ENCODE measurements at places on chromosomes 2 and 18.

- H3K4me1 ChIP-seq, result peaks cover 10% of the 10 kb centered on the region
- H3K4me3 ChIP-seq, result no peak overlapping the region
- H3K27me3 ChIP-seq, result no peaks in the 10 kb centered on the region
- no peak overlapping the region for H3K27ac ChIP-seq
- DNase-seq, result no peak
Measured at GRCh38 chr18:76847916-76848315, 25.6 kb downstream of the ZNF236 start.

DNA sequence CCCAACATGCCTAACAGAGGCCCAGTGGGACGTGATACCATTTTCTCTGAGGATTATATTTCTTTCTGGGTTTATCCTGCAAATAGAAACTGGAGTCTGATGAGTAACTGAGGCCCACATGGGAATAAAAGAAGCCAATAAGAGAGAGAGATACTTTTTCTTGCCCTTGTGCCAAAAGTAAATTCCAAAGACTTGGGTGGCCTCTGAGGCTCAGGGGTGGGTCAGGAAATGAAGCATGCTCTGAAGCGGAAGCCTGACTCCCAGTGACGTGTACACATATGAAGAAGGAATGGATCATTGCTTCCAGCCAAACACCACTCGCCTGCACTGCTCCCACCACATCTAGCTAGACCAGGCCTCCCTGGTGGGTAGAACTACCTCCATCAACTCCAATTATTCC is 273.6 kb upstream of the NCKAP5 start:
- no peaks in the 10 kb centered on the region for H3K36me3 ChIP-seq
- peaks cover 9% of the 10 kb centered on the region for H3K27me3 ChIP-seq
- DNase-seq, result no peak
- H3K27ac ChIP-seq, result no peak overlapping the region
- no peak overlapping the region for H3K4me3 ChIP-seq

GRCh38 chr2:1340141-1340512 is 73.1 kb upstream of the TPO start:
- H3K4me1 ChIP-seq, result no peaks in the 10 kb centered on the region
- H3K36me3 ChIP-seq, result no peaks in the 10 kb centered on the region
- no peak overlapping the region for H3K27ac ChIP-seq
- H3K27me3 ChIP-seq, result no peaks in the 10 kb centered on the region
- no peak for DNase-seq
- H3K4me3 ChIP-seq, result no peak overlapping the region

- no peaks in the 10 kb centered on the region for H3K27me3 ChIP-seq
- no peak overlapping the region for H3K4me3 ChIP-seq
- peaks cover 15% of the 10 kb centered on the region for H3K4me1 ChIP-seq
- peaks cover 19% of the 10 kb centered on the region for H3K36me3 ChIP-seq
- DNase-seq, result no peak
Measured at GRCh38 chr18:57619876-57620275, 1.8 kb downstream of the NARS1 start.

DNA sequence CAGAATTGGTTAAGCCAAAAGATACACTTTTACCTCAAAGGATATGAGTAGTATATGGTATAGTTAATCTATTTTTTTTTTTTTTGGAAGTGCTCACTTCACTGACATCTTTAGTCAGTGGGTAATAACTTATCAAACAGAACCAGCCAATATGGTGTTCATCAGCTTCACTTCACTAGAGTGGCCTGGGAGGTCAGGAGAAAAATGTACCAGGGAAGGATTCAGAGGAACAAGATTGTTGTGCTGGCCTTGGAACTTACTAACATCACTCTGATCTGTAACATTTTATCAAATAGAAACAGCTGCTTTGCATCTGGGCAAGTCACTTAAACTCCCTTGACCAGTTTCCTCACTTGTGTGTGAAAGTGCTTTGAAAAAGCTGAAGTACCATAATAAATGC is 962.7 kb downstream of the BCL11A start:
- no peak overlapping the region for H3K27ac ChIP-seq
- no peaks in the 10 kb centered on the region for H3K36me3 ChIP-seq
- no peaks in the 10 kb centered on the region for H3K27me3 ChIP-seq

GRCh38 chr2:217597145-217597544 is 405.6 kb downstream of the TNS1 start:
- H3K36me3 ChIP-seq, result no peaks in the 10 kb centered on the region
- peaks cover 8% of the 10 kb centered on the region for H3K4me1 ChIP-seq
- H3K4me3 ChIP-seq, result no peak overlapping the region
- peaks cover 35% of the 10 kb centered on the region for H3K27me3 ChIP-seq

- DNase-seq, result no peak
- peak overlapping the region; percentile 96 for H3K27ac ChIP-seq
- H3K36me3 ChIP-seq, result peaks cover 15% of the 10 kb centered on the region
- H3K27me3 ChIP-seq, result no peaks in the 10 kb centered on the region
- peak overlapping the region; percentile 87 for H3K4me3 ChIP-seq
Measured at GRCh38 chr2:27582129-27582694, 630 bp upstream of the ZNF512 start.

- H3K4me1 ChIP-seq, result no peaks in the 10 kb centered on the region
- no peak for DNase-seq
- no peaks in the 10 kb centered on the region for H3K27me3 ChIP-seq
- no peak overlapping the region for H3K4me3 ChIP-seq
Measured at GRCh38 chr2:16404146-16404545, 261.5 kb downstream of the CYRIA start.

DNA sequence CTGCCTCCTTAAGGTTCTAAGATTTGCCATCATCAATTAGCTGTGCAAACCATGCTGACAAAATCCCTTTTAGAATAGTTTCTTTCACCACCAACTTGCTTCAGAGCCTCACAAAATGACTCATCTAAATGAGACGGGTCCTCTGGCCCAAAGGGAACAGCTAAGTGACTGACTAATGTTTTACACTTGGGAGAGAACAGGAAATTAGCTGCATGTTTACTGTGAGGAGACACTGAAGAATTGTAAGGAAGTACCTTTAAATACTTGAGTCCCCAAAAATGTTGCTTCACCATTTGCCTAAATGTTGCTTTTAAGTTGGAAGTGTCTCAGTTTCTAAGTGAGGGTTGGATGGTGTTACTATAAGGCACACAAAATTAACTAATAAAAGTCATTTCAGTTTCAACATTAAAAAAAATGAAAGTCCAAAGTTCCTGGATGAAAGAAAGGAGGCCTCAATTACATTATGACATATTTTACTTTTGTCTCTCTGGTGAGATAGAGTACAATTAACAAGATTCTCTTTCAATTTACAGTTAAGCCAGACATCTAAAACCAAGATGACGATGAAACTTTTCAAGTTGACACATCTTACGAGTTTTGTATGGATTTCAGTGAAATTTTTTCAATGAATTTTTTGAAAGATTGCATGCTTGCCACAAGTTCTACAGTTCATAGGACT is 229.1 kb upstream of the FN1 start:
- H3K27ac ChIP-seq, result no peak overlapping the region
- no peak for DNase-seq
- peaks cover 13% of the 10 kb centered on the region for H3K27me3 ChIP-seq
- H3K4me3 ChIP-seq, result no peak overlapping the region

DNA sequence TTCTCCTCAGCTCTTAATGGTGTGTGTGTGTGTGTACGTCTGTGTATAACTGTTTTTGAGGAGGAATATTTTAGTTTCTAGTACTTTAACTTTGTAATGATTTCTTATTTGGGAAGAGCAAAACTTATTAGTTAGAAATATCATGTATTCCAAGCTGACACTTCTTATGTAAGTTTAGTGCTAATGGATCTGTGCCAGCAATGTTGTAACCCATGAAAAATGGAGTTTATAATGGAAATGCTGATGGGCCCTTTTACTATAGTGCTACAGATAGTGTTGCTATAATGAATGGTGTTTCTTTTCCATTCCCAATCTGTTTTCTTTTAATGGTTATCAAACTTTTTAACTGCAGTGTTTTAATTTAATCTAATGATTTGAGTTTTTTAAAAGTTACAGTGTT is 49.8 kb upstream of the OTX1 start:
- DNase-seq, result no peak
- no peaks in the 10 kb centered on the region for H3K27me3 ChIP-seq
- H3K36me3 ChIP-seq, result peaks cover 25% of the 10 kb centered on the region
- no peaks in the 10 kb centered on the region for H3K4me1 ChIP-seq

DNA sequence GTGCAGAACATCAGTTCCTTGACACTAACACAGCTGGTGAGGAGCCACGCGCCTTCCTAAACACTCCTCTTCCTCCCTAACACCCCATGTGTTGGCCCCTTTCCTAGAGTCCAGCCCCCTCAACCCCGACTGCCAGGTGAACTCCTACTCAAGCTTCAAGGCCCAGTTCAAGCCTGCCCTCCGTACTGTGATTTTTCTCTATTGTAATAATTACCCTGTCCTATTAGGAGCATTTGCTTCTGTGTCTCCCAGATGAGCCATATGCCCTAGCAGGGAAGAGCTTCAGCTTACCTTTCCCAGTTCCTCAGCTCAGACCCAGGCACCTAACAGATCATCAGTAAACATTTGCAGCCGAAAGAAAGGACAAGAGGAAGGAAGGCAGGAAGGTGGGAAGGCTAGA is 130.6 kb upstream of the SALL3 start:
- no peak overlapping the region for H3K4me3 ChIP-seq
- H3K36me3 ChIP-seq, result no peaks in the 10 kb centered on the region
- DNase-seq, result no peak
- no peaks in the 10 kb centered on the region for H3K27me3 ChIP-seq
- H3K4me1 ChIP-seq, result no peaks in the 10 kb centered on the region
- no peak overlapping the region for H3K27ac ChIP-seq

- no peaks in the 10 kb centered on the region for H3K4me1 ChIP-seq
- no peaks in the 10 kb centered on the region for H3K36me3 ChIP-seq
- H3K27me3 ChIP-seq, result peaks cover 70% of the 10 kb centered on the region
- H3K4me3 ChIP-seq, result no peak overlapping the region
- H3K27ac ChIP-seq, result no peak overlapping the region
Measured at GRCh38 chr2:729376-729861, 52.2 kb upstream of the TMEM18 start.

- DNase-seq, result no peak
- H3K27me3 ChIP-seq, result peaks cover 7% of the 10 kb centered on the region
- H3K4me1 ChIP-seq, result no peaks in the 10 kb centered on the region
- H3K27ac ChIP-seq, result no peak overlapping the region
Measured at GRCh38 chr2:44825702-44826101, 115.8 kb upstream of the SIX3 start.

DNA sequence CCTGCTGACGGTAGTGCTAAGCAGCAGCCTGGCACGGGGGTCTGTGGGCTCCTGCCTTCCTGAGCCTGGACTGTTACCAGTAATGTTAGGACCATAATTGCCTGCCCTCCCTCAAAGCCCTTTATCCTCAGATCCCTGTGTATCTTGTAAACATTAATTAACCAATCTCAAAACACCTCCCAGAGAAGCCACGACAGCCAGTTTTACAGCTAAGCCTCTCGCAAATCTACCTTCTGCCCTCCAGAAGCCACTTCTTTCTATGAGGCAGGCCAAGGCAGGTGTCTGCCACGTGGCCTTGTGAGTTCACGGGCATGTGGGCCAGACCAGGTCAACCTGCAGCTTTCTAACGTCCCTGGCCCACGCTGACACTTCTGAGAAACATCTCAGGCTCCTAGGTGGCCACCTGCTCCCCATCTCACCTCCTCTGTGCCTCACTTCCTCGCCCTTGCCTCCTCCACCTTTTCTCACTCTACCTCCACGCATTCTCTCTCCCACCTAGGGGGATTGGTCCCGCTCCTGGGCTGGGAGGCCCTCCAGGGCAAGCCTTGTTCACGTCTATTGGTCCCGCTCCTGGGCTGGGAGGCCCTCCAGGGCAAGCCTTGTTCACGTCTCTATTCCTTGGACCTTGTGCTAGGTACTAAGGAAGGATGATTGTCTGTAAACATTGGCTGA is 64.3 kb downstream of the EDAR start:
- no peak overlapping the region for H3K4me3 ChIP-seq
- H3K36me3 ChIP-seq, result no peaks in the 10 kb centered on the region
- no peaks in the 10 kb centered on the region for H3K27me3 ChIP-seq
- H3K4me1 ChIP-seq, result peaks cover 1% of the 10 kb centered on the region
- H3K27ac ChIP-seq, result no peak overlapping the region
- no peak for DNase-seq
